ENCODE measurements at places on chromosomes 7 and 10.

DNA sequence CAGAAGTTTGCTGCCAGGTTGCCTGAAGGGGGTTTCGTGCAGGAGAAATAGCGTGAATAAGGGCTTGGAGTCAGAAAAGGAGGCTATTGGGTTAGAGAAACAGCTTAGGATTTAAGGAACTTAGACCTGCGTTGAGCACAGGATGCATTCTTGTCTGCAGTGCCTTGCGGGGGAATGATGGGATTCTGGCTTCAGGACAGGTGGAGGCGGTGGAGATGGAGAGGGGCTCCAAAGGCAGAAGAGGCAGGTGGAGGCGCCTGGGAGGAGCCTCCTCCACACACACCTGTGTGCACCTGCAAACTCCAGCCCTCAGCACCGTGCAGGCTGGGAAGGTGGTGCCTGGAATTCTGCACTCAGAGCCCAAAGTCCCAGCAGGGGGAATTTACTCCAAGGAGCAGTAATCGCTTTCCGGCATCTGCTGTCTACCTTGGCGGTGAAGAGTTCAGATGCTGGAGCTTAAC, 1.8 kb downstream of the CLIP2 start:
- DNase-seq: no peak

GRCh38 chr10:17201794-17202116, 283 bp upstream of the TRDMT1 start:
- no peak for DNase-seq

- DNase-seq: peak; percentile 33
These were observed 10.4 kb upstream of the CLCN1 start for GRCh38 chr7:143305423-143306070.

GRCh38 chr7:28779954-28780353, 178.2 kb downstream of the TRIL start:
- DNase-seq: no peak

GRCh38 chr10:118754229-118754555, 578 bp downstream of the CACUL1 start:
- DNase-seq: peak; percentile 27

DNA sequence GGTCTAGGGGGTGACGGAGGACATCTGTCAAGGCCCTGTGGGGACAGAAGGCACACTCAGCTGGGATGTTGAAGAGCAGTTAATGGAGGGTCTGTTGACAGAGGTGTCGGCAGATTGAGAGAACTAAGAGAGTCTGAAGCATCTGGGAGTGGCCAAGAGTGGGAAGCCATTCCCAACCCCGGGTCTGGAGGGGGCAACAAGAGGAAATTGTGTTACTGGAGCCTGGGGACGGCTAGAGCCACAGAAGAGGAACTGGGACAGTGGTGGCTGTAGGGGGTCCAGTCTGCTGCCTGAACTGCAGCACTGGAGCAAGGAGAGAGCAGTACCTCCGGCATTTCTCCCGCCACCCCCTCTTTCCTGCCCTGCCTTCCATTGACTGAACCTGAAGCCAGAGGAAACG, 136.6 kb downstream of the CHN2 start:
- DNase-seq: no peak

DNA sequence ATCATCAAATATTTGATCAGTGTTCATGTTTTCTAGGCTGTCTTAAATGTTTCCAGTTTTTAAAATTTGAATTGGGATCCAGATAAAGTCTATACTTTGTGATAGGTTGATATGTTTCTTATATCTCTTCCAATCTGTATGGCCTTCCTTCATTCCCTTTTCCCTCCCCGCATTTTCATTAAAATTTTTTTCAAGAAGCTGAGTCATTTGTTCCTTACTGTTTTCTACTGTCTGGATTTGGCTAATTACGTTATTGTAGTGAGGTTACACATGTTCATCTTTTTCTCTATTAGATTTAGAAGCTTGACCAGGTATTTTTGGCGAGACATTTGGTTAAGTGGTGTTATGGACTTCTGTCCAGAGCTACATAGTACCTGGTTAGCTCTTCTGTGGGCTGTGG, 11.2 kb downstream of the GARS1 start:
- no peak for DNase-seq

- no peak for DNase-seq
These were observed 22.7 kb downstream of the FAM53B start for GRCh38 chr10:124721330-124722045.

Measured in cerebellum (tissue), 4 donors.